ENCODE measurements at places on chromosomes 3 and 15.

DNA sequence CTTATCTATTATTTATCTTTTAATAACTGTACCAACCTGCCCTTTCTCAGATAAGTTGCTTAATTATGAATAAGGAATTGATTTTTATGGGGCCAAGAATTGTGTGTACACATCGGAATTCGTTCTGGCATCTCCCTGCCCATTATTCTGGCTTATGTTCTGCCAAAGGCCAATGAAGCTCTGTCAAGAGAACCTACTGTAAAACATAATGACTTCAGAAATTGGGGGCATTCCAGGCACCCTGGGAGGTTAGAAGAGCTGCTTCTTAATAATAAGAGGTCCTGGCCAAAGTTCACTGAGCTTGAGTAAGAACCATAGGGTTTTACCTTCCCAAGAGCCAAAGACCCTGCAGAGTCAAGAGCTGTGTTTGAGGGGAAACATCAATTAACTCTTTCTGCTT, 261.7 kb downstream of the SLC9A9 start:
- no peak overlapping the region for H3K4me3 ChIP-seq
- no peak for DNase-seq
- peaks cover 9% of the 10 kb centered on the region for H3K36me3 ChIP-seq
- no peaks in the 10 kb centered on the region for H3K27me3 ChIP-seq
- H3K27ac ChIP-seq = peak overlapping the region; percentile 70
- H3K4me1 ChIP-seq = peaks cover 27% of the 10 kb centered on the region

DNA sequence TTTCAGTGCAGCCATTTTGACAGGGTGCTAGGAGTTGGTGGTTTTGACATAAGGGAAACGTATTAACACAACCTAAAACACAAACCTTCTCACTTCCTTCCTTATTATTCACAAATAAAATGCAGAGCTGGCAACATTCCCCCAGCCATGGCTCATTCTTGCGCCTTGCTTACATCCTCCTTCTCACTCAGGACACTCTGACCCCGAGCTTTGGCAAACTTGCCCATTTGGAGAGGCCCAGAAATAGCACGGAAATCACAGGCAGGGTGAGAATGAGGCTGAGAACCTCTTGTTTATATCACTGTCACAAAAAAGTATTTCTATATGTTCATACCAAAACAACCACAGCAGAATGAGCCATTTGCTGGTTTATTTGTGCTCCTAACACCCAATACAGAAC, 244.3 kb downstream of the NTRK3 start:
- no peaks in the 10 kb centered on the region for H3K27me3 ChIP-seq
- no peak for DNase-seq
- H3K4me1 ChIP-seq = no peaks in the 10 kb centered on the region
- H3K4me3 ChIP-seq = no peak overlapping the region

DNA sequence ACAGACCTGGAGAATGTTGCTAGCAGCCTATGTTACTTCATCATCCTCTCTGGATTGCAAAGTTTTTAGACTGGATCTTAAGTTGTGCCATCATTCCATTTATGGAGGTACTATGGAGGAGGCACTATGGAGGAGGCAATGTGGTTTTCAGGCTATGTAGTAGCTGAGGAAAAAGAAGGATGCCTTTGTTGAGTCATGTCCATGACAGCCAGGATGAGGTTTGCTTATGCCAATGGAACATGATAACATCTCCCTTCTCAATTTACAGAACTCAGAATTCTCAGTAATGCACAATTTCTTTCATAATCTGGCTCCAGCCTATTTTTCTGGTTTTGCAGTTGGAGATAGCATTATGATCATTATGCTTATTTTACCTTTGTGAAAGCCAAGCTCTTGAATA, 65.9 kb upstream of the TMEM108 start:
- H3K4me1 ChIP-seq = no peaks in the 10 kb centered on the region
- H3K27me3 ChIP-seq = no peaks in the 10 kb centered on the region
- no peak overlapping the region for H3K4me3 ChIP-seq
- no peaks in the 10 kb centered on the region for H3K36me3 ChIP-seq
- H3K27ac ChIP-seq = no peak overlapping the region
- no peak for DNase-seq

GRCh38 chr3:9224490-9224889, 25.0 kb downstream of the SRGAP3 start:
- no peaks in the 10 kb centered on the region for H3K27me3 ChIP-seq
- no peak overlapping the region for H3K4me3 ChIP-seq
- no peaks in the 10 kb centered on the region for H3K4me1 ChIP-seq
- DNase-seq = no peak

GRCh38 chr15:60413231-60413824, 15.5 kb upstream of the ANXA2 start:
- H3K4me1 ChIP-seq = peaks cover 6% of the 10 kb centered on the region
- H3K27me3 ChIP-seq = no peaks in the 10 kb centered on the region
- no peak overlapping the region for H3K4me3 ChIP-seq
- DNase-seq = no peak

GRCh38 chr15:78981532-78982313, 36.9 kb upstream of the CTSH start:
- H3K36me3 ChIP-seq = no peaks in the 10 kb centered on the region
- H3K27ac ChIP-seq = peak overlapping the region; percentile 66
- no peak overlapping the region for H3K4me3 ChIP-seq
- H3K27me3 ChIP-seq = peaks cover 6% of the 10 kb centered on the region
- peaks cover 30% of the 10 kb centered on the region for H3K4me1 ChIP-seq
